SW480 (cell line): ENCODE measurements at places on chromosomes 1 and 21.

DNA sequence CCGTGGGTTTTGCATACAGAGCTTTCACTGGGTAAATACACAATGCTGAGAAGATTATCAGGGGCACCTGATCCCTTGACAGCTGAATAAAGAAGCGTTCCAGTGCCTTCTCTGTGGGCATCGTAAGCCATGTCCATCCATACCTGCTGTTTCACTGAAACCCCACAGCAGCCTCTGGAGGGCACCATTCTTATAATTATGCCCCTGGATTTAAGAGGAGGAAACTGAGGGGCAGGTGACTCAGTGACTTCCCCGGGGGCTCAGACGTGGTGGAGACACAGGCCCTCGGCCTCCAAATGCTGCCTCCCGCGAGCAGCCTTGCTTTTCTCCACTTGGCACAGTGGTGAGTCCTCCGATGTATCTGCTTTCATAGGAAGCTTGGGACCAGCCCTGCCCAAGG is 56.7 kb downstream of the B3GALT5 start:
- no peak for DNase-seq

DNA sequence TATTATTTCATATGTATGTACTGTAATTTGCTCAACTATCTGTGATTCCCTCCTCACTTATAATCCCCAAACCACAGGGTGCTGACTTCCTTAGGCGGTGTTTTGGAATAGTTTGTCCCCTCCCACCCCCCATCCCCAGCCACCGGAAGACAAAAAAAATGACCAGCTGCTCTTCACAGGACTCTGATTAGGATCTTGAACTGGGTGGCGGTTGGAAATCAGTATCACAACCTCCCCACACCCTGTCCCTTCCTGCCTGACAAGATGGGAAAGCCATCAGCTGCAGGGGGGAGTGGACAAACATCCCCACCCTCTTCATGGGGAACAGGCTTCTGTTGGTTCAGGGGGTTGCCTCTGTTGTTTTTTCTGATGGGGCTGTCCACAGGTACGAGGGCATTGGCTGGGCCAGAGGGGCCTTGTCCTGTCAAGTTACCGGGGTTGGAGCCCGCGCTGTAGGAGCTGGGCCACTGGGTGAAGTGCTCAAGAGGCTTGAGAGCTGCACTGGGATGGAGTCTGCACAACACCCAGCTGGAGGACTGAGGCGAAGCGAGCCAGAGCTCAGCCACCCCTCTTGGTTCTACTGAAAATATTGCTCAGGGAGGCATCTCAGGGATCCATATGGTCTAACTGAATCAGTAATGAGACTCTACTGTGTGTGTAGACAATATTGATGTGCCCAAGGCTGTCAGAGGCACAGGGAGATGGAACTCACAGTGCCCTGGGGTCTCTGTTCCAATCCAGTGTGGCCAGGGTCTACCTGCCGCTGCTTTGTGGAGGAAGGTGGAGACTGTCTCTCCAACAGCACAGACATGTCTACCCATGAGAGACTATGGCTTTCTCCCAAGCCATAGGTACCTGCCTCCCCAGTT is 28.2 kb downstream of the NAV1 start:
- no peak for DNase-seq

GRCh38 chr1:94602316-94602715 is 60.8 kb upstream of the F3 start:
- no peak for DNase-seq

GRCh38 chr1:35611655-35612054 is 29.7 kb downstream of the PSMB2 start:
- DNase-seq: no peak

DNA sequence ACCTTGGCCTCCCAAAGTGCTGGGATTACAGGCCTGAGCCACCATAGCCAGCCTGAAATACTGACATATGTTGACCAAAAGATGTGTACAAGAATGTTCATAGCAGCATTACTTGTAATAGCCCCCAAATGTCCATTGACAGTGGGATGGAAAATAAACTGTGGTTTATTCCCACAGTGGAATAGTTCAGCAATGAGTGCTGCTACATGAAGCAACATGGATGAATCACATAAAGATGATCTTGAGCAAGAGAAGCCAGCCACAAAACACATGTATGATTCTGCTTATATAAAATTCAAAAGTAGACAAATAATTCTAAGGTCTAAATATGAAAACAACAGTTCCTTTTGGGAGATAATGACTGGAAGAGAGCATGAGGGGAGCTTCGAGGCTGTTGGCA is 9.1 kb upstream of the CREG1 start:
- DNase-seq: no peak

GRCh38 chr1:44664730-44665370 is 9.4 kb downstream of the TMEM53 start:
- no peak for DNase-seq

DNA sequence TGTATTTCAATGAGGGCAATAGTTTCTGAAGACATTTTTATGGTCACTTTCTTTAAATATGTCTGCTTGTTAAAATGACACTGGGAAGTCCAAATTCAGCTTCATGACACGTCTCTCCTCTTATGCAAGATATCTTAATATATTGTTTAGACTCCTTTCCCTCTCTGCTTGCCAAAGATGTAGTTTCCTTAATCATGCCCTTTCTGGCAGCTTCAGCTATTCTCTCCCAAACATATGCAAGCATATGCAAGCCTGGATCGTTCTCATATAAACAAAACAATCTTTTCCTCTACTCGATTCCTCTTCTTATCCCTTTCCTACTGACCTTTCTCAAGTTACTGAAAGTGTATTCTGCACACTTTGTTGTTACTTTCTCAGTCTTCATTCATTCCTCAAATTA is 372.2 kb downstream of the PTBP2 start:
- DNase-seq: no peak

DNA sequence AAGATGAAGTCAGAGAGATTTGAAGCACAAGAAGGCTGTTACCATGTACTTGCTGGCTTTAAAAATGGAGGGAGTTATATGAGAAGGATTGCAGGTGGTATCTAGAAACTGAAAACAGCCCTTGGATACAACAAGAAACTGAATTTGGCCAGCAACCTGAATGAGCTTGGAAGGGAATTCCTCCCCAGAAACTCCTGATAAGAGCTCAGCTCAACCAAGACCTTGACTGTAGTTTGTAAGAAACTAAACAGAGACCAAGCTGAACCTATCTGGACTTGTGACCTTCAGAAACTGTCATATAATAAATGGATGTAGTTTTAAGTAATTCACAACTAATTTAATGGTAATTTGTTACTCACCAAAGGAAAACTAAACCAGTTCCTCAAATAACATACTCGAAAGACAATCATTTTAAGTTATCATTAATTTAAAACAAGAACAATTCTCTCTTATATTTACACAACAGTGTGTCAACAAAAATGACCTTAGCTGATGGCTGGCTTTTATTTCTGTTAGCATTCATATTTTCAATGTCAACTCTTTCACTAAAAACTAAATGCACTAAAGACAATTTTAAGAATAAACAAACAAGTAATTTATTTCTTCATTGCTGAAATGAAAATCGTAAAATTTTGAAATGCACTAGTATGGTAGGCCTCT is 1218.4 kb upstream of the TMPRSS15 start:
- DNase-seq: no peak

- DNase-seq: peak; percentile 96
Measured at GRCh38 chr1:116433275-116434257, 60.5 kb downstream of the ATP1A1 start.

DNA sequence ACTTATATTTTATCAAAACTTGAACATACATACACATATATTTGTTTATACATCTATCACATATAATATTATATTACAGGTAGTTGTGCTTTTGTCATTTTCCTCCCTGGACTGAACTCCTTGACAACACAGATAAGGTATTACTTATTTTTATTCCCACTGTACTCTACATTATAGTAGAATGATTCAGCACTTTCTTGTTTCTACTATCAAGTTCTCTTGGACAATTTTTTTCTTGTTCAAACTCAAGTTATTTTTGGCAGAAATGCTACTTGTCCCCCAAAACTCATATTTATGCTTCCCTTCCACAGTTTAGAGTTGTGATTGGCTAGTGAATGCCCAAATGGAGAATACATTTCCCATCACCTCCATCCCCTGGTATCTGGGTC is 10.8 kb upstream of the PTPRC start:
- DNase-seq: no peak

DNA sequence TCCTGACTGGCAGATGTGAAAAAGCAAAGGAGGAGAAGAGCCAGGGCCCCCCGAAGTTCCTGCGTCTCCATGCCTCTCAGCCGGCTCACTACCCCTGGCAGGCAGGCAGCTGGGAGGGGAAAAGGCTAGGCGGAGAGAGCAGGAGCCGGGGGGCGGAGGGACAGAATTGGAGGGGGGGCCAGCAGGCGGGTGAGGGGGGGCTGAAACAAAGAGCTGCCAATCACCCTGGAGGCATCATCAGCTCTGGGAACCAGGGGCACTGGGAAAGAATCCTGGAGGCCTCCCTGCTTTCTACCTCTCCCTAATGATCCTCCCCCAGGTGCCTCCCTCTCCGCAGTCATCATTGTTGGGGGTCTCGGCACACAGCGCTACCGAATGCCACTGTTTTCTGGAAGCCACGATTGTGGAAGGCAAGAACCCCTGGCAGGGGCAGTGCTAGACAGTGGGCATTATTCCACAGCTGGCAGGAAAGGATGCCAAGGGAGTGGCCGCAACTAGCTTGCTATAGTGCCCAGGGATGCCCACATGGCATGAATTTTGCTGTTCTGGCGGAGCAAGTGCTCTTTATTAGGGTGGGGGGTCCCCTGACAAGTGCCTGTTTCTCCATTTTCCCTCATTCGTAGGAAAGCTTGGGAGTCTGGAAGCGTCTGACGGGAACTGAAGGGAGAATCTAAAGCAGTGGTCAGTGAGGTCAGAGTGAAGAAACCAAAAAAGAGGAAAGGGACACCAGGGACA is at the start of gene THBS3:
THBS3 (minus strand) TSS at position 92 of the 735 bp plus-strand sequence; CDS start at position 71, 21 bp downstream.
- no peak for DNase-seq

DNA sequence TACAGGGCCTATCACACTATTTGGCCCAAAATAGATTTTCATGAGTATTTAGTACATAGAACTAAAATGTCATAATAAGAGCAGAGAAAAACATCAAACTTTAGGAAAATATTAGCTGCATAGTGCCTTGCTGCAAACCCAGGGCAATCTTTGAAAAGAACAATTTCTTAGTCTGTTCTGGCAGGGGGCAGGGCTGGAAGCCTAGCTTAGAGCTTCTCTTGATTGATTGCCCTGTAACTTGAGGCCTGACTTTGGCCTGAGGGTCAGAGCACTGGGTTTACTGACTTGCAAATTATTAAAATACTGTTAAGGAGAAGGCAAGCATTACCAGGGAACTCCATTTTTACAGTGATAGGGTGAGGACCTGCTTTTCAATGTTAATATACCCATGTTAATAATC is 115.8 kb upstream of the SPAG17 start:
- no peak for DNase-seq

GRCh38 chr1:232657426-232658005 is 27.6 kb upstream of the SIPA1L2 start:
- DNase-seq: no peak

DNA sequence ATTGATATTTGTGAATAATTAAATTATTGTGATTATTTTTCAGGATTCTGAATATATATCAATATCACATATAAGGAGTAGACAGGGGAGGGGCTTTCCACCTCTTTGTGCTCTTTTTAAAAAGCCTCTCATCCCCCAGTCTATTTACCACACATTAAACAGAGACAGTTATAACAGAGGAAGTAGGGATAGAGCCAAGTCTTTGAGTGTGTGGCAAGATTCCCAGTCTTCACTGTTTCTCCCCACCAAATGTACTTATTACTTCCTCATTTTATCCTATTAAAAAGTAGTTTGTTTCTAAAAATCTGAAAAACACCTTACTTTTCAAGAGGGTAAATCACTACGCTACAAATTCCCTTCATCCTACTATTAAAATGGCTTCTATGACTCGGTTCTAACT is 46.7 kb downstream of the EPS15 start:
- no peak for DNase-seq
